ENCODE measurements at places on chromosomes 16 and 17. TPM values are rescaled to one million over a fixed set of nuclear protein-coding genes. Genes with fewer than 3 reads are reported as not detected.

PRR14 gene
- total RNA-seq: 9.9 TPM

DNA sequence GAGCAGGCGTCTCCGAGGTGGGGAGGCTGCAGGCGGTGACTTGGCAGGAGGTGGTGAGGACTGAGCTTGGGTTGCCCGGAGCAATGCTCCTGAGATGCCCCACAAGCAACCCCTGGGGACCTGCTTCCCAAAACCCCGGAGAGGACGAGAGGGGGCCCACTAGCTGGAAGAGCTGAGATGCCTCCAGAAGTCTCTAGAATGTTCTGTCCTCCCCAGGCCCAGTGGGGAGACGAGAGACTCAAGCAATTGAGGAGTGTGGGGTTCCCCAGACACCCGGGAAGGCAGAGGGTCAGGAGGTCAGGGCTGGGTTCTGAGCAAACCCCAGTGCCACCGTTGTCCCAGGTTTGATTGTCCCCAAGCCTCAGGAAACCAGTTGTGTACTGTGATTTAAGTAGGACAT is 21.2 kb upstream of the ATP2C2 start:
- H3K27me3 ChIP-seq: no peaks in the 10 kb centered on the region
- H3K27ac ChIP-seq: no peak overlapping the region
- H3K4me1 ChIP-seq: no peaks in the 10 kb centered on the region
- no peak for DNase-seq
- H3K36me3 ChIP-seq: no peaks in the 10 kb centered on the region
- no peak overlapping the region for H3K4me3 ChIP-seq

DNA sequence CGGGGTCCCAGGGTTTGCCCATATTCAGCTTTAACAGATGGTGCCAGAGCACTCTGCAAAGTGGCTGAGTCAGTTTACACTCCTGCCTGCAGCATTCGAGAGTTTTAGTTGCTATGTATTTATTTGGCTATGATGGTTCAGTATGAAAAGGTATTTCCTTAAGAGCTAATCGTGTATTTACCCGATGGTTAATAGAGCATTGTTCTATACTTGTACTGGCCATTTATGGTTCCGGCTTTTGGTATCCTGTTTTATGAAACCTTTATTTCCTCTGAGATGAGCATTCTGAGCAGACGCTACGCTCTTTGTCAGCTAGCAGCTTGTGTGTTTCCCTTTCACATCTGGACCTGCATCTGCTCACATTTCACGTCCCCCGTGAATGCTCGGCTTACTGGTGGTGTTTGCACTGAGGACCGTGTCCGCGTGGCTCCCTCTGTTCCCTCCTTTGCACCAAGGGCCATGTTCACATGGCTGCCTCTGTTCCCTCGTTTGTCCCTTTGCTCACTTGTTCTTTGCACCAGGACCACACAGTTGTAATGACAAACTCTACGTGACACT is 149.1 kb upstream of the CHMP6 start:
- no peaks in the 10 kb centered on the region for H3K4me1 ChIP-seq
- H3K27ac ChIP-seq: no peak overlapping the region
- H3K27me3 ChIP-seq: no peaks in the 10 kb centered on the region
- H3K36me3 ChIP-seq: peaks cover 46% of the 10 kb centered on the region

C17orf58 gene
- total RNA-seq: 5.0 TPM

- H3K27me3 ChIP-seq: no peaks in the 10 kb centered on the region
- H3K27ac ChIP-seq: peak overlapping the region; percentile 85
- DNase-seq: no peak
- H3K4me3 ChIP-seq: no peak overlapping the region
Observed at GRCh38 chr17:40531051-40531991, 29.9 kb upstream of the TNS4 start.

DNA sequence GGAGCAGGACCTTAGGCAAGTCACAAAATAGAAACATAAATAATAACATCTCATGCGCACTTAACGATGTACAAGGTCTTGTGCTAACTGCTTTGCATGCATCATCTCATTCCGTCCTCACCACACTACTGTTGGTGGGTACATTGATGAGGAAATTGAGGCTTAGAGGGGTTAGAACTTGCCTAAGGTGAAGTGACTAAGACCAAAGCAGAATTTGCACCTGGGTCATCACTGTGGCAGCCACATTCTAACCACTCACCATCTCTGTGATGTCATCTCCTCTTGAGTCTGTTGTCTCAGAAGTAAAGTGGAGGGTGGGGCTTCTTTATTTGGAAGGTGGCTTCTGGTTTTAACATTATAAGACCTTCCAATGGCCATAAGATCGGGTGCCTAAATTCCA is 20.4 kb upstream of the TRIM25 start:
- H3K4me1 ChIP-seq: no peaks in the 10 kb centered on the region
- no peak overlapping the region for H3K27ac ChIP-seq
- H3K36me3 ChIP-seq: peaks cover 54% of the 10 kb centered on the region
- H3K27me3 ChIP-seq: no peaks in the 10 kb centered on the region

GRCh38 chr17:62778990-62779681 is 29.0 kb downstream of the MARCHF10 start:
- H3K27me3 ChIP-seq: no peaks in the 10 kb centered on the region
- H3K27ac ChIP-seq: no peak overlapping the region
- DNase-seq: no peak
- H3K36me3 ChIP-seq: no peaks in the 10 kb centered on the region

DNA sequence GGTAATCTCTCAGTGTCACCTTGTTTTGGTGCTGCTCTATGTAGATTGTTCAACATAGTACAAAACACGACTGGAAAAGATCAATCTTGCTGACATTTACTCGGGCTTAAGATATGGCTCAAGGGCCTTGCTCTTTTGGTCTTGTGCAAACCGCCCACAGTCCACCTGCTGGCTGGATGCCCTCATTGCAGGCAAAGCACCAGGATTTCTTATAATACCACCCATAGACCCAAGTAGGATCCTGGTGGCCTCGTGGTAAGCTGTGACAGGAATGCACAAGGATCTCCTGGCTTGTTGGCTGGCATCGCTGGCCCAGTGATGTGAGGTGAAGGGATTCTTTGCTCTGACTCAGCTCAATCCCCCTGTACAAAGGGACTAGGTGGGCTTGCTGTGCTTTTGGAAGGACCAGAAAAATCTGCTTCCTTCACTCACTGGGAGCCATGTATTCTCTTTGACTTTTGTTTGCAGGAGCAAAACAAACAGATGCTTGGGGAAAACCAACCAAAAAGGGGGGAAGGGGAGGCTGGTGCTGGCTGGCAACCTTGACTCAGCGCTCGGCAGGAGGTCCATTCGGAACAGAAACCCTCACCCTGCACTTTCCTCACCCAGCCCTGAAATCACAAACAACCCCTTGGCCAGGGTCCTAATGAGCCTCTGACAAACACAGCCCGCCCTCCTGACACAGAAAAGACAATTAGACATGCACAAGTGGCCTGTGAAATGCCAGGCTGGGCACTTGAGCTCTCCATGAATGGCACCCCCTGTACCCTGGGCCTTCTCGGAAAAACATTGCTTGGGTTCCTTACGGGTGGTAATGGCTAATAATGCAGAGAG is 36.6 kb upstream of the MED9 start:
- H3K27me3 ChIP-seq: no peaks in the 10 kb centered on the region
- H3K4me1 ChIP-seq: peaks cover 3% of the 10 kb centered on the region
- H3K27ac ChIP-seq: no peak overlapping the region
- DNase-seq: peak; percentile 63
- no peaks in the 10 kb centered on the region for H3K36me3 ChIP-seq

CENPV gene
- total RNA-seq: 9.9 TPM

HYDIN gene
- 1.3 TPM for total RNA-seq

ZNF276 gene
- 16.0 TPM for total RNA-seq

KIF2B gene
- total RNA-seq: not detected

DNA sequence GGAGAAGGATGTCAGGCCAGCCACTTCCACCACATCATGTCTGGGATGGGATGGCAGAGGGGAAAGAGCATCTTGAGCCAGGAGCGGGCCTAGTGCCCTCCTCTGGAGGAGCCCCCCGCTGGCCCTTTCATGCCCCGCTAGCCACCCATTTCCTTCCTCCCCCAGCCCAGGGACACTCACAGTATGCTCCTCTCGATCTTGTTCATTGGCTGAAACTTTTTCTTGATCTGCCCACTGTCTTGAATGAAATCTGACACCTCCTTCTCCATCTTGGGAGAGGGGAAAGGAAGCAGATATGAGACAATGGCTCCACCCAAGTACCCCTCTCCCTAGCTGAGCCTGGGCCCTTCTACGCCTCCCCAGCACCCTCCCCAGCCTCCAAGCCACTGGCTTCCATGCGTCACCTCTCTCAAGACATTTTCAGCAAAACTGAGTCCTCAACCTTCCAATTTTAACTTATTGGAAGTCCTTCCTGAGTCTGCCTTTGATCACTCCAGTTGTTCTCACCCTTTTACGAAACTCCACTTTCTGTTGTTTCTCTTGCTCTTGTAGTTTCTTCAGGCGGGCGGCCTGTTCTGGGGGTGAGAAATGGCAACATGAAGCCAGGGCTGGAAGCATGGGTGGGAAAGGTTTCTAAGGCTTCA is 7.2 kb downstream of the SPAG7 start:
- no peak overlapping the region for H3K4me3 ChIP-seq
- peaks cover 49% of the 10 kb centered on the region for H3K36me3 ChIP-seq
- no peaks in the 10 kb centered on the region for H3K27me3 ChIP-seq
- peaks cover 28% of the 10 kb centered on the region for H3K4me1 ChIP-seq
- no peak for DNase-seq
- no peak overlapping the region for H3K27ac ChIP-seq

- no peaks in the 10 kb centered on the region for H3K4me1 ChIP-seq
- DNase-seq: no peak
- no peaks in the 10 kb centered on the region for H3K27me3 ChIP-seq
- no peaks in the 10 kb centered on the region for H3K36me3 ChIP-seq
- H3K27ac ChIP-seq: no peak overlapping the region
- H3K4me3 ChIP-seq: no peak overlapping the region
Observed at GRCh38 chr17:83062011-83062817, 17.2 kb upstream of the METRNL start.

DNA sequence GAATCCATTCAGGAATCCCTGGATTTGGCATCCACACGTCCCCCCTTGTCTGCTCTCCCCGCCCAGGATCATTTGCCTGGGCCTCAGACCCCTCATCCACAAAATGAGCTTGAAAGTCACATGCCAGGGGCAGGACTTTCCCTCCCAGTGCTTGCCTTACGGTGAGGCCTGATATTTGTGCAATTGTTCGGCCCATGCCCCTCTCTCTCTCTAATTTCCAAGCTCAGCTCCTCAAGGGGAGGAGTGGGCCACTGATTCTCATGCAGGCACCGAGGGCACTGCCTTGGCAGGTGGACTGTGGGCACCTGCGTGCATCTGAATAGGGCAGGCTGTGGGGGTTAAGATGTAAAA is 267.2 kb upstream of the FOXF1 start:
- H3K4me3 ChIP-seq: no peak overlapping the region
- H3K27me3 ChIP-seq: peaks cover 12% of the 10 kb centered on the region
- no peak for DNase-seq
- H3K4me1 ChIP-seq: no peaks in the 10 kb centered on the region
- no peak overlapping the region for H3K27ac ChIP-seq
- H3K36me3 ChIP-seq: no peaks in the 10 kb centered on the region

CCL7 gene
- total RNA-seq: not detected

NEUROD2 gene
- not detected for total RNA-seq

DNA sequence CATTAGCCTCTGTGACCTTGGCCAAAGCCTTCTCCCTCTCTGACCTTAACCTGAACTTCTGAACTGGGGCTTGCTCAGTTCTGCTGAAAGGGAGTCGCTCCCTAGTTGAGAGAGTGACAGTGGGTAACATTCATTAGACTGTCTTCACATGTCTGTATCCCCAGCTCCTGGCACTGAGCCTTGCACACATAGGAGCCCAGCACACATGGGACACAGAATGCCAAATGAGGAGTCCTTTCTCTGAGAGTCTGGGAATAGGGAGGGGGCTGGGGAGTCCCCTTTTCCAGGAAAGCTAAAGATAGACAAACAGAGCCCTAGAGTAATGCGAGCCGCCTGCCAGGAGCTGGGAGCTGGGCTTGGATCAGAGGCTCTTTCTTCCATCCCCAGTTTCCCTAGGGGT is 2.5 kb downstream of the TAC4 start:
- peak overlapping the region; percentile 79 for H3K27ac ChIP-seq
- peak; percentile 61 for DNase-seq
- H3K4me3 ChIP-seq: no peak overlapping the region
- no peaks in the 10 kb centered on the region for H3K27me3 ChIP-seq
- H3K36me3 ChIP-seq: no peaks in the 10 kb centered on the region

- H3K4me1 ChIP-seq: peaks cover 5% of the 10 kb centered on the region
- no peak for DNase-seq
- H3K27ac ChIP-seq: no peak overlapping the region
- H3K27me3 ChIP-seq: no peaks in the 10 kb centered on the region
Observed at GRCh38 chr17:925817-926216, 53.8 kb downstream of the NXN start.

- H3K4me3 ChIP-seq: no peak overlapping the region
- no peak overlapping the region for H3K27ac ChIP-seq
Observed at GRCh38 chr17:57512258-57512657, 232.8 kb downstream of the CCDC182 start.

DNA sequence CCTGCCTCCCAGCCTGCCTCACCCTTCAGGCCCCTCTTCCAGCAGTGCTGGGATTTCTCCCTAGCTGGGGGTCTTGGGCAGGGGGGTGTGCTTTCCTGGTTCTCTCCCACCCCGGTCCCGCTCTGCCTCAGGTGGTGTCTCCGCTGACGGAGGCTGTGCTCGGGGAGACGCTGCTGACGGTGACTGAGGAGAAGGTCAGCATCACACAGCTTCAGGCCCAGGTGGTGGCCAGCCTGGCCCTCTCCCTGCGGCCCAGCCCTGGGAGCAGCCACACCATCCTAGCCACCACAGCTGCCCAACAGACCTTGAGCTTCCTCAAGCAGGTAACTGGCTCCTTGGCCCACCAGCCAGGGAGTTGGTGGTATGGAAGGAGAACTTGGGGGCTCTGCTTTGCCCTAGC is 56.5 kb downstream of the TMEM132E start:
- H3K4me1 ChIP-seq: peaks cover 7% of the 10 kb centered on the region
- H3K27ac ChIP-seq: no peak overlapping the region
- peaks cover 94% of the 10 kb centered on the region for H3K27me3 ChIP-seq

KRTAP1-5 gene
- not detected for total RNA-seq

CPHXL2 gene
- not detected for total RNA-seq

DNA sequence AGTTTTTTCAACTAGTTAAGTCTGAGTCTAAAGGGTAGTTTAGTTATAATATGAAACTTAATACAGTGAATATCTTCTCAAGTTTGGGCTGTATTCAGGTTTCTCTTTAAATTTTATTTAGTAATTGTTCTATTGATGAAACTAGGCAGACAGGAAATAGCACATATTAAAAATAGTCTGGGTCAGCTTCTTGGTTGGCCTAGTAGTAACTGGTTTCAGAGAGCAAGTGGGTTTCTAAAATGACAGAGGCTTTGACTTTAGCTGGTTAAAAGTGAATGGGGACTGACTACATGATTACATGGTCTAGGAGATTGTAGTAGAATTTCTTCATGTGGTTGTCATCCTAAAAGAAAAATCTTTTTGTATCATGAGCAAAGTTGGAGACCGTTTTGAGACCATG is 46.8 kb downstream of the OMG start:
- H3K4me1 ChIP-seq: peaks cover 23% of the 10 kb centered on the region
- no peaks in the 10 kb centered on the region for H3K36me3 ChIP-seq
- no peaks in the 10 kb centered on the region for H3K27me3 ChIP-seq
- H3K4me3 ChIP-seq: no peak overlapping the region

CDH11 gene
- 6.6 TPM for total RNA-seq
